Urothelium cell line (cell line): ENCODE measurements at places on chromosomes 7 and 10.

DNA sequence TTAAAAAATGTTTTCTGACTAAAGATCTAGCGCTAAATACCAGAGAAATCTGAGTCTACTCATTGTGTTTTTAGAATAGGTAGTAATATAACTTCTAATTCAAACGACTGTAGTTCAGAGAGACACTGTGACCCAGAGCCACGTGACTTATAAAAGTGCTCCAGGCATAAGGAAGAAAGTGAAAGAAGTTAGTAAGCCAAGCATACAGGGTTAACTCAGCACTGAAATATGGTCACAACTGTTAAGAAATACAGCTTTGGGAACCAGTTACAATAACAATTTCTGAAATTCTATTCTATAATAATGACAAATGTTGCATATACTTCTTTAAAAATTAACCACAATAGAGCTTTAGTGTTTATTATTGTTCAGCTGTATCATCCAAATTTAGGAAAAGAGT lies 119.1 kb downstream of the TFEC start:
- DNase-seq, result no peak

DNA sequence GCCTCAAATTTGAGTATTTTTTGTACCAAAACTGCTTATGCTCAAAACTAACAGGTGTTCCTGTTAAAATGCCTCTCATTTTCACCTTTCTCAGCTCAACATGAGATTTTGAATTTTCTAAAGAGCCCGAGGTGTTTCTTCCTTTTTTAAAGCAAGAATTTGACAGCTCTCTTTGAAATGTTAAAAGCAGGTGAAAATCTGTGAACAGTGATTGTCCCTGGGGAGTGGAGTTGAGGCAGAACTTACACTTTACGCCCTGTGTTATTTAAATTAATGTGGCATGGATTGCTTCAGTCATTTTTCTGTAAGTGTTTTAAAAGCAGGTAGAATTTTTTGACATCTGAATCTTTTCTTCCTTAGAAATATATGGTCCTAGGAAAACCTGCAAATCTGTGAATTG lies 9.2 kb upstream of the GPR15LG start:
- DNase-seq, result no peak

DNA sequence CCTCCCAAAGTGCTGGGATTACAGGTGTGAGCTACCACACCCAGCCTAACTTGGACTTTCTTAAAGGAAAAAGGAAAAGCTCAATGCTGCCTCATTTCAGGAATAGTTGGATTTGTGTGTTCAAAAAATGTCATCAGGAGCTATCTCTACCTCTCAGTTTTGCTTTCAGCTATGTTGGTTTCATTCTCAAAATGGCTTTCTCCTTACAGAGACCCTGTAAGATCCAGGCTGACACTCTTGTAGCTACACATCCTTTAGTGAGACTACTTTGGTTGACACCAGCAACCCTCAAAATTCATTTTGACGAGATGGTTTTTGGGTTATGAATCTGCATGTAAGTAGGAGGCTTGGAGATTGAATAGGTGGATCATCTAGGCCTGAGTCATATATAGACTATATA lies 269.7 kb upstream of the SORCS1 start:
- DNase-seq, result no peak

GRCh38 chr10:3169271-3169670 lies 3.3 kb downstream of the PITRM1 start:
- DNase-seq, result no peak

- no peak for DNase-seq
Measured at GRCh38 chr10:61257136-61257535, 196.0 kb downstream of the TMEM26 start.
